ENCODE measurements at places on chromosomes 5 and 9.

DNA sequence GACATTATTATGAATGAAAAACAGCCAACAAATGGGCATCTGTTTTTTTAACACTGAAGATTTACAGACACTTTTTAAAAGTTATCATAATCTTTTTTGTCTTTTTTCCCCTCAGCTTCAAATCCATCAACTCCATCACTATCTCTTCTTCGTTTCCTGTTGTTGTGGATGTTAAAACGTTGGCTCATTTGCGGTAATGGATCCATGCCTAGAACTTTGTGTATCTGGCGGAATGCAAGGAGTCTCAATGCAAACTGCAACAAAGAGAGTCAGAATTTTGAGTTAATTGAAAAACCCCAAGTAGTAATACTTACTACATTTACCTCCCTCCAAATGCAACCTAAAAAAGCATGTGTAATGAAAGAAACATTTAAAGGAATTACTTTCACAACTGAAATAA is 42.9 kb upstream of the MTMR12 start:
- H3K4me3 ChIP-seq: no peak overlapping the region
- no peaks in the 10 kb centered on the region for H3K36me3 ChIP-seq
- H3K27ac ChIP-seq: no peak overlapping the region
- no peak for DNase-seq
- no peaks in the 10 kb centered on the region for H3K27me3 ChIP-seq

DNA sequence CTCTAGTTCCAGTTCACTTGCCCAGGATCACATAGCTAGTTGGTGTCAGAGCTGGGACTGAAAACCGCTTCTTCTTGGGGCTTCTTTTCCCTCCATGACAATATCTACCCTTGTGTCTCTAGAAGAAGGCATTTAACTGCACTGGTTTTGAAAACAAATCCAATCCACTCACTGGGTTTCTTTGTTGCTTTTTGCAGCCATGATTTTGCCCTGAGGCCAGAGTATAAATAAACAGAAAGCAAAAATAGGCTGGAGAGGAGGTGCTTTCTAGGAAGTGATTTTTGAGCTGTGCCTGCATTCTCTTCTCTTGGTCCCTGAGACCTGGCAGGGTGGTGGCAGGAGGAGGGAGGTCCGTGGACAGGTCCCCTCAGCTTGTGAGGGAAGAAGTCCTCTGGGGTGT is 6.9 kb upstream of the TRIO start:
- no peak overlapping the region for H3K4me3 ChIP-seq
- no peaks in the 10 kb centered on the region for H3K27me3 ChIP-seq
- no peaks in the 10 kb centered on the region for H3K4me1 ChIP-seq
- DNase-seq: no peak

DNA sequence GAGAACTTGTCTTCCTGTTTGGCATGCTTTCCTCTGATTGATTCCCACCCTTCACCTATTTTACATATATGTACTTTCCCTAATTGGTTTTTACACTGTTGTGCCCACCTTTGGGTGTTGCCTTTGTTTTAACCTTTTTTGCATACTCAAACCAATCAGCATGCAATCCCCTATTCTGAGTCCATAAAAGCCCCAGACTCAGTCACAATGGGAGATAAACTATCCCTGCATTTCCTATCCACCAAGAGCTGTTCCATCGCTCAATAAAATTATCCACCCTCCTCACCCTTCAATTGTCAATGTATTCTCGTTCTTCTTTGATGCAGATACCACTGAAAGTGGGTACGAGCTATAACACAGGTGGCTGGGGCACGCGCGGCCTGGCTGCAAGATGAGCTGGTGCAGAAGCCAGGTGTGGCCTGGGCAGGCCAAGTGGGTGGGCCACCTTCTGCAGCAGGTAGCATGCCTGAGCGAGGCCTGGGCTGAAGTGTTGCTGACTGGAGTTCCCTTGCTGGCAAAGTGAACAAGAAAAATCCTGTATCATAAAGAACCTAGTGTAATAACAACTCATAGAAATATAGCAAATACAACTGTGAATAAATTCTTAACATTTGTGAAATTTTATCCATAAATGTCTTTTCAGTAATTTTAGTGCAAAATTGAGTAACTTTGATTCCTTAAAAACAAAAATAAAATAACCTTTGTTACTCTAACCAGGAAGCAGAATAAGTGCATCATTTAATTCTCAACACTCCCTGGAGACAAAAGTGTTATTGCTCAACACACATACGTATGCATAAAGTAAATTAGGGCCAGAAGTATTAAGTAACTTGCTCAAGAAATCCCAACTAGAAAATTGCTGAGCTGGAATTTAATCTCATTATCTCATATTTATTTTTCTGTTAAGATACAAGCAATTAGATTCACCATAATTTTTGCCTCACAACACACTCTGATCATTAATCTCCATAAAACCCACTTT is 685.3 kb upstream of the EDIL3 start:
- H3K4me1 ChIP-seq: no peaks in the 10 kb centered on the region
- no peaks in the 10 kb centered on the region for H3K36me3 ChIP-seq
- DNase-seq: no peak
- H3K4me3 ChIP-seq: no peak overlapping the region
- no peak overlapping the region for H3K27ac ChIP-seq
- H3K27me3 ChIP-seq: no peaks in the 10 kb centered on the region

- no peak overlapping the region for H3K27ac ChIP-seq
- no peaks in the 10 kb centered on the region for H3K36me3 ChIP-seq
- no peaks in the 10 kb centered on the region for H3K27me3 ChIP-seq
- H3K4me1 ChIP-seq: no peaks in the 10 kb centered on the region
These were observed 222.4 kb downstream of the CACNA1B start for GRCh38 chr9:138099803-138100598.

- no peak for DNase-seq
- H3K27ac ChIP-seq: no peak overlapping the region
- no peaks in the 10 kb centered on the region for H3K36me3 ChIP-seq
These were observed 7.2 kb upstream of the LCN2 start for GRCh38 chr9:128142061-128142460.

DNA sequence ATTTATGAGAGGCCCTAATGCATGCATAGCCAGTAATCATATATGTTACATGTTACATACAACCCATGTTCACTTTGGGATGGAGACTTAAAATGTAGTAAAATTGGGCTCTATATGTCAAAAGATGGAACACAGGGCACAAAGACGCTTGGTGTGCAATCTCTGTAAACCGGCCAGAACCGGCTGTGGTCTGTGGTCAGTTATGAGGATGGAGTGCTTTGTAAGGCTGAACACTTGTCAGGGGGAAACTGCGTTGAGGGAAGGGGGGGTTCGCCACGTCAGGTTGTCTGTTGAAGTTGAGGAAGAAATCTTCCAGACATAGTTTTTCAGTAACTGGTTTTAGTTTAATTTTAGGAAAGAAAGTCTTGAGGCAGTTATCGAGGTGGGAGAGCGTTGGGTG is 2.7 kb upstream of the CKMT2 start:
- H3K27me3 ChIP-seq: no peaks in the 10 kb centered on the region
- H3K4me1 ChIP-seq: peaks cover 11% of the 10 kb centered on the region
- H3K4me3 ChIP-seq: no peak overlapping the region
- no peak for DNase-seq
- H3K27ac ChIP-seq: no peak overlapping the region
- no peaks in the 10 kb centered on the region for H3K36me3 ChIP-seq
